Esophagus squamous epithelium (tissue), 5 donors: ENCODE measurements at places on chromosomes 11 and 22. TPM values are rescaled to one million over a fixed set of nuclear protein-coding genes. Genes with fewer than 3 reads are reported as not detected.

ARRB1 gene
- 9.6 TPM for total RNA-seq

RPS19BP1 gene
- total RNA-seq = 94.4 TPM

CLMP gene
- total RNA-seq = 4.8 TPM

TENM4 gene
- total RNA-seq = 7.7 TPM

FGF19 gene
- not detected for total RNA-seq

TMEM86A gene
- total RNA-seq = 1.6 TPM

MMP13 gene
- not detected for total RNA-seq

ANO1 gene
- total RNA-seq = 5.1 TPM
